ENCODE measurements at places on chromosomes 2 and 18. TPM values are rescaled to one million over a fixed set of nuclear protein-coding genes. Genes with fewer than 3 reads are reported as not detected.
A peak's percentile ranks its signal among the peaks of the same experiment; 100 is the strongest.

DNA sequence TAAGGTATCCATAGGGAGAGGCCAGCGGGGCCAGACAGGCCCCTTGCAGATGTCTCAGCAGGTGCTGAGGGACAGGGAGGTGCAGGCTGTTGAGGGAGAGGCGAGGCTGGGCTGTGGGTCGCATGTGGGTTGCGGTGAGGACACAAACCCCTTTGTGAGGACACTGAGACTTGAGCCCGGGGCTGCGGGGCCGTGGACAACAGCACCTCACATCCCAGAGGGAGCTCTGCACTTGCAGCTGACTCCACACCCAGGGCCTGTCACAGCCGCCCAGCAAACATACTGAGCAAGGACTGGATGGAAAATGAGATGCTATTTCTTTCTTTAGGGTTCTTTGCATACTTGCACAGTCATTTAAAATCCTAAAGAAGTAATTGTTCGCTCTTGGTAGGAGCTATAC lies 95.3 kb upstream of the NFATC1 start:
- DNase-seq, result no peak
- H3K4me1 ChIP-seq, result no peaks in the 10 kb centered on the region
- H3K27me3 ChIP-seq, result no peaks in the 10 kb centered on the region
- H3K27ac ChIP-seq, result no peak overlapping the region
- H3K36me3 ChIP-seq, result no peaks in the 10 kb centered on the region

DNA sequence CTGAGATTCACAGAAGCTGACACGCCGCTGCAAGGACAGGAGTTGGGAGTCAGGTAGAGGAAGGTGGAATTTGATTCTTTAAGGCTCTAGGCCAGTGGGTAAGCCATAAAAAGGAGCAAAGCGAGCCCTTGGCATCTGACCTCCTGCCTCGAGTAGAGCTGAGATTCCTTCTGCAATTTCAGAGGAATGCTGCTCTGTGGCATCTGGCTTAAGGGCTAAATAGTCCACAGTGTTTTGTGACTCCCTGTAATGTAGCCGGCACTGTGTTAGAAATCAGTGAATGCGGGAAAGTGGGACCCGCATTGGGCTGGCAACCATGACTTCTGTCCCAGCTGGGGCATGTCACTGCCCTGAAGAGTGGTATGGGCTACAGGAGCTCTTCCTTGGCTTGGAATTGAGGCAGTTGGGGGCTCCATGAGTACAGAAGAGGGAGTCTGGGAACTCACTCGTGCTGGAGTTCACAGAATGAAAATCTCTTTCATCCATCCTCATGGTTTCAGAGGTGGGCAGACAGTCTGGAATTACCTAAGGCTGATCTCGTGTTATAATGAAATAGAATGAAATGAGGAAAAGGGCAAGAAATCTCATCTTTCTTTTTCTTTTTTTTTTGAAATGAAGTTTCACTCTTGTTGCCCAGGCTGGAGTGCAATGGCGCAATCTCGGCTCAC lies 12.7 kb upstream of the MYCN start:
- H3K36me3 ChIP-seq, result no peaks in the 10 kb centered on the region
- H3K4me3 ChIP-seq, result no peak overlapping the region
- no peaks in the 10 kb centered on the region for H3K27me3 ChIP-seq
- no peak for DNase-seq

C2orf78 gene
- total RNA-seq, result not detected

- no peak overlapping the region for H3K4me3 ChIP-seq
- H3K36me3 ChIP-seq, result no peaks in the 10 kb centered on the region
- no peaks in the 10 kb centered on the region for H3K4me1 ChIP-seq
- no peak for DNase-seq
- no peak overlapping the region for H3K27ac ChIP-seq
- no peaks in the 10 kb centered on the region for H3K27me3 ChIP-seq
Observed at GRCh38 chr18:20971886-20972267, 139.7 kb downstream of the ROCK1 start.

- no peaks in the 10 kb centered on the region for H3K36me3 ChIP-seq
- no peak for DNase-seq
- no peak overlapping the region for H3K4me3 ChIP-seq
- H3K4me1 ChIP-seq, result no peaks in the 10 kb centered on the region
Observed at GRCh38 chr18:42030586-42031182, 75.7 kb downstream of the PIK3C3 start.

KCNF1 gene
- total RNA-seq, result 0.90 TPM

- no peaks in the 10 kb centered on the region for H3K36me3 ChIP-seq
- DNase-seq, result peak; percentile 7
- H3K4me1 ChIP-seq, result no peaks in the 10 kb centered on the region
- no peak overlapping the region for H3K27ac ChIP-seq
- no peaks in the 10 kb centered on the region for H3K27me3 ChIP-seq
Observed at GRCh38 chr2:170503971-170504809, 210.9 kb upstream of the SP5 start.

DNA sequence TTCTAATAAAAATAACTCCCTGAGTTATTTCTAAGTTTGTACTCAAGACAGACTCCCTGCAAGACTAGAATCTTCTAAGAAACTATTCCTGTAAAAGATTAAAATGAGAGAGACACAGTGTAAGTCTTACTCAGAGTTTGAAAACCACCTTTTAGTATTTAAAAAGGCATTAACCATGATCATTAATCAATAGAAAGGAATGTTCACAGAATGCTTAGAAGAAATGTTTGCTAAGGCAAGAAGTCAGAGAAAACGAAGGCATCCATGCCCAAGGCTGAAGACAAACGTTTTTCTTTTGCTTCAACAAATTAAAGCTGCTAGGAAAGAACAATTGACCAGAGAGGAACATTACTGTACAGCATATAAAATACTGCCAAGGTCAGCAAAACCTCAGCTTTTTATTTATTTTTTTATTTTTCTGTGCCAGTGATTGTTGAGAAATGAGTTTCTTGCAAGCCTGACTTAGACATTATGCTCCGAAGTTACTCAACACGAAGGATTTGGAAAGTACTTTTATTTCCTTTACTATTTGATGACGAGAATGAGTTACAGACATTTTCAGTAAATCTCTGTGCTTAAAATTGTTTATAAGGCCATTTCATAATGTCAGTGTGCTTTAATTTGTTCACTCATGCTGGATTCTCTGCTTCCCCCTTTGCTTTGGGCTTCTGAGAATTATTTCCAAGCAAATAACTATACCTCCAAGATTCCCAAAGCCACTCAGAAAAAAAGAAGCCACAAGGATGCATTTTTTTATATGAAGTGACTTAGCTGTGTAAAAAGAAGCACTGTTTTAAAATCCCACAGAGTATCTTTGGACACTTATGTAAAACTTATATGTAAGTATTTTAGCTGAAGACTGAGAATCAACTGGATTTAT lies 20.5 kb downstream of the RND3 start:
- H3K27me3 ChIP-seq, result no peaks in the 10 kb centered on the region
- no peak for DNase-seq
- H3K36me3 ChIP-seq, result peaks cover 21% of the 10 kb centered on the region
- no peak overlapping the region for H3K4me3 ChIP-seq

HAUS1 gene
- total RNA-seq, result 17.1 TPM

DNA sequence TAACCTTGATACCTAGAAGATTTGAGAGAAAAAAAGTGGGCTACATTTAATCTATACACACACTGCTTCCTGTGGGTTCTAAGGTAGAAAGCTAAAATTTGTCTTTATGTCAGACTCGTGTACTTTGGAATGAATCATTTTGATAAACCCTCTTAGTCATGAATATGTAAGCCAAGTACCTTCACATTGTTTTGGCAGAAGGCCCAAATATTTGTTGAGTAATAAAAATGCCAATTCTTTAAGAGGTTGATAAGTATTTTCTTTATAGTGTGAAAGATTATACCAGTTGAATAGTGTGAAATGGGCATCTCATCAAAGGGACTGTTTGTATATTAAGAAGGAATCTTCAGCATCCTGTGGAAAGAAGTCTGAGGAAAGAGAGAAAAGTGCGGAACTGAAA lies 1464.7 kb upstream of the ZEB2 start:
- no peaks in the 10 kb centered on the region for H3K27me3 ChIP-seq
- H3K36me3 ChIP-seq, result no peaks in the 10 kb centered on the region
- no peak overlapping the region for H3K27ac ChIP-seq

CXCR1 gene
- total RNA-seq, result 0.13 TPM

- H3K36me3 ChIP-seq, result no peaks in the 10 kb centered on the region
- no peak overlapping the region for H3K4me3 ChIP-seq
- no peak overlapping the region for H3K27ac ChIP-seq
Observed at GRCh38 chr2:158178646-158179045, 77.0 kb downstream of the UPP2 start.

DNA sequence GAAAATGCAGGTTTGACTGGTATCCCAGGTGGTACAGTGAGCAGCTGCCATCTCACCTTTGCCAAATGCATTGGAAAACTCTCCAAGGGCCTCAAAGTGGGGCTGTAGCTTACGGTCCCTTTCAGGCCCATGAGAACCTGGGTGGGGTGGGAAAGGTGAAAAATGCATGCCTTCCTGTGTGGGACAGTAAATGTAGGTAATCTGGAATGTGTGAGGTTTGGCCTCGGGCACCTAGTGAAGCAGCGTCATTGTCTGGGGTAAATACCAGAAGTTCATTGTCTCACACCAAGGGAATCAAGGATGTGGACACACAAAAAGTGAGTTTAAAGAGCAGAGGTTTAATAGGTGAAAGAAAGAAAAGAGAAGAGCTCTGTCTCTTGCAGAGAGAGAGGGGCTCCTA lies 36.6 kb downstream of the TIMM21 start:
- no peaks in the 10 kb centered on the region for H3K36me3 ChIP-seq
- H3K4me1 ChIP-seq, result no peaks in the 10 kb centered on the region
- H3K27me3 ChIP-seq, result no peaks in the 10 kb centered on the region
- H3K27ac ChIP-seq, result no peak overlapping the region
- H3K4me3 ChIP-seq, result no peak overlapping the region
- DNase-seq, result no peak

SLC5A7 gene
- total RNA-seq, result 0.42 TPM

DNA sequence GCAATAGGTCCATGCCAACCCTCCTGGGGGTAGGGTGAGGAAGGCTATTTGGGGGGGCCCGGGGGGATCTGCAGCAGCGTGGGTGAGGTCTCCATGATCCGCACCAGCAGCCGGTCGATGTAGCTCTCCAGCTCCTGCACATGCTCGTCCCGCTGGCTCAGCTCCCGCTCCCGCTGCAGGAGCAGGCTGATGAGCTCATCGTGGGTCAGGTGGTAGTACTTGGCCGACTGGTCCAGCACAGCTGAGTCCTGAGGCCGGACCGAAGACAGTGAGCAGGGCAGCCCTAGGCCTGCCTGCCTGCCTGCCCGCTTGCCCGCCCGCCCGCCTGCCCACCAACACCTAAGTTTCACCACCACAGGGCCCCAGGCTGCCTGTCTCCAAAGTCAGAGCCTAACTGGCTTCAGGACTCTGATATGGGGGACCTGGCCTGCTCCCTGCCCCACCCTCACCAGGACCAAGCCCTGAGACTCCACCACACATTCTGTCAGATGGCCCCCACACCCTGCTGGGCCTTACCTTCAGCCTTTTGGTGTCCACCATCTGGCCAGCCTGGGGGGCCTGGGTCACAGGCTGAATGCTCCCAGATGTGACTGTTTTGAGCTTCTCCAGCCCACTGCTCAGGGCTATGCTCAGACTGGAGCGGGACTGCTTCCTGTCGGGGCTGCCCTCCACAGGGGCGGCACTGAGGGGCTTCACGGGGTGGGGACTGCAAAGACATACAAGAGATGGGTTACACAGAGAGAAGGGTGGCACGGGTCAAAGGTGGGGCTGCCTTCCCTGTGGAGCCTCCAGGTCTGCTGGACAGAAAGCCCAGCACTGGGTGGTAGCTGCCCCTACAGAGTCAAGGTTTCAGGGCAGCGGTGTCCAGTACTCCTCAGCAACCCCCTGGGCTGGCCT lies 4.2 kb upstream of the SFXN5 start:
- H3K27ac ChIP-seq, result no peak overlapping the region
- H3K27me3 ChIP-seq, result no peaks in the 10 kb centered on the region
- no peaks in the 10 kb centered on the region for H3K36me3 ChIP-seq
- DNase-seq, result no peak
- H3K4me3 ChIP-seq, result no peak overlapping the region

CACNB4 gene
- 1.0 TPM for total RNA-seq

HRH4 gene
- not detected for total RNA-seq

DNA sequence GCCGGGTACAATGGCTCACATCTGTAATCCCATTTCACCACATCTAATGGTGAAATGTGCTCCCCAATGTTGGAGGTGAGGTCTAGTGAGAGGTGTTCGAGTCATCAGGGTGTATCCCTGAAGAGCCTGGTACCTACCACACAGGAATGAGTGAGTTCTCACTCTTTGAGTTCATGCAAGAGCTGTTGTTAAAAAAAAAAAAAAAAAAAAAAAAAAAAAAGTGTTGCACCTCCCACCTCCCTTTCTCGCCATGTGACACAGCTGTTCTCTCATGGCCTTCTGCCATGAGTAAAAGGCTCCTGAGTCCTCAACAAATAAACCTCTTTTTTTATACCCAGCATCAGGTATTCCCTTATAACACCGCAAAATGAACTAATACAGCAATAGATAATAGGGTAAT lies 106.3 kb downstream of the C2orf74 start:
- H3K4me1 ChIP-seq, result no peaks in the 10 kb centered on the region
- no peak for DNase-seq
- no peaks in the 10 kb centered on the region for H3K36me3 ChIP-seq
- H3K27me3 ChIP-seq, result no peaks in the 10 kb centered on the region
- H3K4me3 ChIP-seq, result no peak overlapping the region

DNA sequence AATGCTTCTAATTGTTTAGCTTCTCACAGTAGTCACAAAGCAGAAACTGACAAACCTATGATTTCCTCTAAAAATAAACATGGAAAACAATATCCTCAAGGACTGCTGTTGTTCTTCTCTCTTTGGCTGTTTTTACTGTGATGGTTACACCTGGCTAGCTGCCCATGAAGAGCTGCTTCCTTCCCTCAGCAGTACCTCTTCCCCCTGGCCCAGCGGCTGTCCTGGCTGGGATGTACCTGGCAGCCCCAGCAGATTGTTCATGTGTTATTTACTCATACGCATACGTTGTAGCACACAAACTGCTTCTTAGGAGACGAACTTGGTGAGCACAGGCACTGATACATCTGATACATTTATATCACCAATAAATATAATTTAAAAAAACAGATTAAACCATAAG lies 27.4 kb downstream of the NEMP2 start:
- DNase-seq, result peak; percentile 61
- no peak overlapping the region for H3K4me3 ChIP-seq
- H3K27ac ChIP-seq, result peak overlapping the region; percentile 55
- H3K36me3 ChIP-seq, result no peaks in the 10 kb centered on the region

DNA sequence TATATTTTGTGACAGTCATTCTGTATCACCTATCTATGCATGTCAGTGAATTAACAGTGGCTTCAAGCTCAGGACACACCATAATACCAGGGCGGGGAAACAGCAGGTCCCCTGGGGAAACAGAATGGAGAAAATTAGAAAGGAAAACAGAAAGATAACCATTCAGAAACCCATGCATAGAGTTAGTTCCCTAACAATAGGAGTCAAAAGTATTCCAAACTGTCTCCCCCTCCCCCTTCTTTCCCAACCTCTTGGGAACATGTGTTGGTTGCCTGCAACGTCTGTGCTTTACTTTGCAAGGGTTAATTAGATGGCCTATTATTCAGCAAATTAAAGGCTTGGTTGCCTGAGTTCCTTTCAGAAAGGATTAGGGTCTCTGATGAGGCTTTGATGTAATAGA lies 176.4 kb downstream of the MYO3B start:
- H3K27me3 ChIP-seq, result no peaks in the 10 kb centered on the region
- H3K36me3 ChIP-seq, result no peaks in the 10 kb centered on the region
- no peak for DNase-seq
- H3K4me3 ChIP-seq, result no peak overlapping the region
- H3K4me1 ChIP-seq, result no peaks in the 10 kb centered on the region

GRCh38 chr2:100615886-100616285 lies 53.1 kb downstream of the PDCL3 start:
- H3K36me3 ChIP-seq, result no peaks in the 10 kb centered on the region
- DNase-seq, result no peak
- no peak overlapping the region for H3K4me3 ChIP-seq
- no peak overlapping the region for H3K27ac ChIP-seq
- H3K27me3 ChIP-seq, result no peaks in the 10 kb centered on the region

Measured in colonic mucosa (tissue), 4 donors.